ENCODE measurements at places on chromosomes 2 and 18.

- no peak for DNase-seq
Observed at GRCh38 chr18:73987247-73987980, 160.2 kb downstream of the FBXO15 start.

DNA sequence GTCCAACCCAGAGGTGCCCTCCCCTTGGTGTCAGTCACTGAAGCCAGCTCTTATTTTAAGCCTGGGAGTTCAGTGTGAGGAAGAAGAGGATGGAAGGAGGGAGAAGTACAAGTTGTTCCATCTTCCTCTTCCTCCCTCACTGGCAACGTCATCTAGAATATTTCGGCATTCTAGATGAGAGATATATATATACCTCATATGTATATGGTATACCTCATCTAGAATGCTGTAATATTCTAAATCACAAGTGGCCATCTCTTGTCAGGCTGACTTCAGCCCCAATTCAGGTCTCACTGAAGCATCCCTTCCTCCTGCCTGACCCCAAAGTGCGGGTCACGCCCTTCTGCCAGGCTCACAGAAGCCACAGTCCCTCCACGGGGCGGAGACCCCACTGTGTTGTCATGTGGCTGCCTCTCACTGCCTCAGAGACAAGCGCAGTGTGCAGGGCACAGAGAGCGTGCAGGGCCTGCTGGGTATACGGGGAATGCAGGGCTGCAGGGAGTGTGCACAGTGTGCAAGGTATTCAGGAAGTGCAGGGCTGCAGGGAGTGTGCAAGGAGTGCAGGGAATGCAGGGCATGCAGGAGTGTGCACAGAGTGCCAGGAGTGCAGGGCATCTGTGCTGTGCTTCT lies 32.8 kb upstream of the B3GNT7 start:
- no peak for DNase-seq

DNA sequence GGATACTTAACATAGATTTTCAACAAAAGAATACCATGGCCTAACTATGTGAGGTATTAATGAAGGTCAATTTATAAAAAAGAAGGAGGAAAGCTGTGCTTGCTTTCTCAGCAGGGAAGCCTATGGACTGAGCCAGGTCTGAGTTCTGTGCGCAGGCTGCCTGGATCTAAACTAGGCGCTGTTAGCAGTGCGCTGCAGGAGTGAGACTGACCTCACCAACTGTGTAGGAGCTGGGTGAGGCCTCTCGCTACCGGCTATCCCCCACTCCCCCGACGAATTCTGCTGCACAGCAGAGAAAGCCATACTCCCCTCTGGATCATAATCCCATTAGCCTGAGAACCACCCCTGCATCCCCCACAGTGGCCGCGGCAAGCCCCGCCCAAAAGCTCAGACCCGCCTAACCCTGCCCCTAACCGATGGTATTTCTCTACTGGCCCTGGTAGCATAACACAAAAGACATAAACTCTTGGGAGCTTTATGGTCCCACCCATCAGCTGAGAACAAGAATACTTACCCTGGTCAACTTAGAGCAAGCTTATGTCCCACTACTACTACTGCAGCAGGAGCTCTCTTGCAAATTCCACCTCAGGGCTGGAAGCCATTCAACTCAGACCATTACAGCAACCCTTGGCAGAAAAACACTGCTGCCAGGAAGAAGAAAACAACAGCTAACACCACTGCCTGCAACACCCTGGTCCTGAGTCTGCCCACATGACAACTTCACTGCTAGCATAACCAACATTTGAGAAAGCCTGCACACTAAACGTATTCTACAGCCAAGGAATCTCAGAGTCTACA lies 28.0 kb downstream of the SULT1C2 start:
- no peak for DNase-seq

- DNase-seq, result no peak
Observed at GRCh38 chr2:46801731-46802664, 113.6 kb downstream of the MCFD2 start.

GRCh38 chr2:68889021-68889420 lies 17.8 kb upstream of the BMP10 start:
- DNase-seq, result no peak

GRCh38 chr2:73343992-73344391 lies 41.6 kb upstream of the ALMS1 start:
- no peak for DNase-seq

DNA sequence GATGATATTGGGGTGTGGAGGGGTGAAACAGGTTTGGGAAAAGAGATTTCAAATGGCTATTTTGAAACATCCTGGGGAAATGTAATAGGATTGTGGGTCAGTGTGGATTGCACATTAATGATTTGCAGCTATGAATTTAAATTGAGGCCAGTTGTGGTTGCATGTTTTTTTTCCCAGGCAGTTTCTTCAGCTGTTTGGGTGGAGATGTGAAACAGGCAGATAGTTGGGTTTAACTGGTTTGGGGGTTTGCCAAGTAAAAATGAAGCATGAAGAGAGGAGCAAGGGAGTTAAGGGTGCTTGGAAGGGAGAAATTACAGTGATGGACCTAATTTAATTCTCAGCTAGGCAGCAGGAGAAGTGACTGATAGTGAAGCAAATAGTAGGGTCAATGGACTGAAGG lies 16.8 kb downstream of the GPD2 start:
- DNase-seq, result no peak

- DNase-seq, result no peak
Observed at GRCh38 chr2:235917506-235917905, 250.7 kb downstream of the GBX2 start.

- no peak for DNase-seq
Observed at GRCh38 chr2:236940916-236941520, 144.7 kb upstream of the COPS8 start.

DNA sequence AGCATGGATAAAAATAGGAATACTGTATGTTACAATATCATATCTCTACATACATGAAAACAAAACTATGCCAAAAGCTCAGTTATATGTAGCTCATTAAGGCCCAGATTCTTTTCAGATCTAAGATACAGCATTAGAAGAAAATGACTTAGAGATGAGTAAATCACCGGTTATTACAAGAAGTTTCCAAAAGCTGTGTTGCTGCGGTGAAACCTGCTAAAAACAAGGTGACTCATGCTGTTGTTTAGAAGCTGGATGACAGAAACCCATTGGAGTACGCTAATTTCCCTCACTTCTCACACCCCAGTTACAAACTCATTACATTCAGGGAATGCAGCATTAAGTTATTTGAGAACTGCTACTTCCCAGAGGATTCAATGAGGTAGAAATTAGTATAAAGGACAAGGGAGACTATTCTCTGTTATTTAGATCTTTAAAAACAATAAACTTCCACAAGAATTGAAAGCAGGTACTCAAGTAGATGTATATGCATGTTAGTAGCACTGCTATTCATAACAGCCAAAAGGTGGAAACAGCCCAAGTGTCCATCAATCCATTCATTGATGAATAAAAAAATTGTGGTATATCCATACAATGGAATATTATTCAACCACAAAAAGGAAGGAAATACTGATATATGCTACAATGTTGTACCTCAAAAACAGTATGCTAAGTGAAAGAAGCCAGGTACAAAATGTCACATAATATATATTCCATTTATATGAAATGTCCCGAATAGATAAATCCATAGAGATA lies 32.6 kb downstream of the RBKS start:
- no peak for DNase-seq

GRCh38 chr2:72204786-72205503 lies 57.3 kb upstream of the CYP26B1 start:
- DNase-seq, result no peak

GRCh38 chr2:120830096-120830830 lies 94.6 kb downstream of the GLI2 start:
- no peak for DNase-seq

GRCh38 chr2:33008716-33009115 lies 62.0 kb downstream of the LTBP1 start:
- DNase-seq, result no peak

GRCh38 chr2:40488101-40488601 lies 36.3 kb upstream of the SLC8A1 start:
- DNase-seq, result no peak

- no peak for DNase-seq
Observed at GRCh38 chr2:218577482-218578220, 9.0 kb downstream of the CNOT9 start.

DNA sequence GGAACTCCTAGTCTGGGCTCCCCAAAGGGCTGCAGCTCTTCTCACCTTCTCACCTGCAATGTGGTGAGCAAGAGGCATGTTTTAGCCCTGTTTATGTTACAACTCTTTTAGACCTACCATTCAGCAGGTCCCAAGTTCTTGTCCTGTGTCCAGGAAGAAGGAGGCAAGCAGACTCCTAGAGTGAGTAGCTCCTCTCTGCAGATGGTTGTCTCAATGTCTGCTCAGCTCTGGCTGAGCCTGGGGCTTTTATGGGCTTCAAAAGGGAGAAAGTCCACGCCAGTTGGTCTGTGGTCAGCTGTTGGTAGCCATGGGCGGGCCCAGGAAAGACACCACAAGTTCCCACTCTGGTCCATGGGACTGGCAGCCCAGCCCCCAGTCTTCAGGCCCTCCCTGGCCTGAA lies 148.1 kb upstream of the HS6ST1 start:
- DNase-seq, result no peak

DNA sequence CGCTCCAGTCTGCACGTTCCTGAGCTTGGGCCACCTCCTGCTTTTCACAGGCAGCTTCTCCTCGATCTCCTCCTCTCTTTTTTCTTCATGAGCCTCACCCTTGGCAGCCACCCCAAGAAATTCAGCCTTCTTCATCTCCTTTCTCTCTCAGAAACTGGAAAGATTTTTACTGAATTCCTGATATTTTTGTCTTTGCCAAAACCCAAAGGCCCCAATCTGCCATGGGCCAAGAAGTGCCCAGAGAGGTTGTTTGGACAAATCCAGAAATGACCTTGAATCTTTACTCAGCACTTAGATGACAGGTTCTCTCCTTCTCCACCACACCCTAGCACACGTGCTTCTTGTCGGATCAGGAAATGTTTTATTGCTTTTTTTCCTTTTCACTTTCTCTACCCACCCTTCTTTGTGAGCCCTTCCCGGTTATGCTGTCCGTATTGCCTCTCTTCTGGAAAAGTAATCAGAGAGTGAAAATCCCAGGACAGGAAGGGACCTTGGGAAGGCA lies 134.5 kb upstream of the TNP1 start:
- DNase-seq, result no peak

- no peak for DNase-seq
Observed at GRCh38 chr2:175560521-175561169, 379.1 kb upstream of the ATP5MC3 start.

- no peak for DNase-seq
Observed at GRCh38 chr2:200625282-200625681, 39.5 kb downstream of the AOX1 start.
